ENCODE measurements at places on chromosomes 12 and 14. TPM values are rescaled to one million over a fixed set of nuclear protein-coding genes. Genes with fewer than 3 reads are reported as not detected.
A peak's percentile ranks its signal among the peaks of the same experiment; 100 is the strongest.

The CMA1 gene
- total RNA-seq, result not detected

The RFX4 gene
- not detected for total RNA-seq

The RNASE2 gene
- not detected for total RNA-seq

The KRT75 gene
- total RNA-seq, result not detected

The MYF5 gene
- total RNA-seq, result not detected

The GRIP1 gene
- 0.61 TPM for total RNA-seq

- peak overlapping the region; percentile 77 for H3K4me3 ChIP-seq
- H3K4me1 ChIP-seq, result peaks cover 20% of the 10 kb centered on the region
- DNase-seq, result peak; percentile 94
- peak overlapping the region; percentile 90 for H3K27ac ChIP-seq
Observed at GRCh38 chr14:105491366-105491973, 424 bp downstream of the TEDC1 start.

- H3K27me3 ChIP-seq, result no peaks in the 10 kb centered on the region
- peaks cover 2% of the 10 kb centered on the region for H3K36me3 ChIP-seq
- H3K27ac ChIP-seq, result peak overlapping the region; percentile 44
- DNase-seq, result no peak
- peaks cover 13% of the 10 kb centered on the region for H3K4me1 ChIP-seq
- no peak overlapping the region for H3K4me3 ChIP-seq
Observed at GRCh38 chr12:9048930-9049329, 59.6 kb downstream of the KLRG1 start.

DNA sequence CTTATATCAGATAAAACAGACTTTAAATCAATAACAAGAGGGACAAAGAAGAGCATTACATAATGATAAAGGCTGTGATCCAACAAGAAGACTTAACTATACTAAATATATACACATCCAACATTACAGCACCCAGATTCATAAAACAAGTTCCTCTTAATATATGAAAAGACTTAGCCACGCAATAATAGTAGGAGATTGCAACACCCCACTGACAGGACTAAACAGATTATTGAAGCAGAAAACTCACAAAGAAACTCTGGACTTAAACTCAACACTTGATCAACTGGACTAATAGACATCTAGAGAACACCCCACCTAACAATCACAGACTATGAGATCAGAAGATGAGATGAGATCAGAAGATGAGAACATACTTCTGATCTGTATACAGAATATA is 5.7 kb upstream of the CLEC14A start:
- no peaks in the 10 kb centered on the region for H3K36me3 ChIP-seq
- no peaks in the 10 kb centered on the region for H3K4me1 ChIP-seq
- peaks cover 10% of the 10 kb centered on the region for H3K27me3 ChIP-seq
- no peak overlapping the region for H3K27ac ChIP-seq
- no peak overlapping the region for H3K4me3 ChIP-seq
- no peak for DNase-seq

DNA sequence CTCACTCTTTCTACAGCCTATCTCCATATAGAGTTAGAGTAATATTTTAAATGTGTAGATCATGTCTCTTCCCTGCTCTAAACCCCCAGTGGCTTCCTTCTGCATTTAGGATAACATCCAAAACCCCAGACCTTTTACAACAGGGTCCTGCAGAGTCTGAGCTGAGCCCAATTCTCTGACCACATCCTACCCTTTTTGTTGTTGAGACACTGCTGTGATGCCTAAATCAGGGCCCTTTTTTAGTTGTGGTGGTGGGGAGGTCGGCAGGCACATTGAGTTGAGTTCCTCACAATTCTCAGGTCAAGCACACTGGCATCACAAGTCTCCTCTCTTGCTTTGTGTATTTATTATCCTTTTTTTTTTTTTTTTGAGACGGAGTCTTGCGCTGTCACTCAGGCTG is 1.8 kb upstream of the DDX47 start:
- H3K27me3 ChIP-seq, result no peaks in the 10 kb centered on the region
- H3K27ac ChIP-seq, result peak overlapping the region; percentile 5
- H3K36me3 ChIP-seq, result peaks cover 28% of the 10 kb centered on the region
- no peak for DNase-seq

DNA sequence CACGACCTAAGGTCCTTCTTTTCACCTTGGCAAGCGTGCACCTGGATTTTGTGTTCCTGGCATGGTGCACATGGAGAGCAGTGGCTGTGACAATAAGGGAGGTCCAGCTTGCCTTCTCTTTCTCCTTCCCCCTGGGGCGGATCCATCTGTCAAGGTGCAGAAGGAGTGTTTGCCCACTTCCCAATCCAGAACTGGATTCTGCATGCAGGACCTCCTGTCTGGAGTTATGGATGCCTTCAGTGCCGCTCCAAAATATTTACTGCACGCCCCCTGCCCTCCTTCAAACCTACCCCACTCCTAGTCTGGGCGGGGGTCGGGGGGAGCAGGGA is 192.7 kb downstream of the DPF3 start:
- DNase-seq, result no peak
- H3K27ac ChIP-seq, result no peak overlapping the region
- no peaks in the 10 kb centered on the region for H3K36me3 ChIP-seq
- no peaks in the 10 kb centered on the region for H3K27me3 ChIP-seq
- no peak overlapping the region for H3K4me3 ChIP-seq
- peaks cover 4% of the 10 kb centered on the region for H3K4me1 ChIP-seq

- peaks cover 3% of the 10 kb centered on the region for H3K4me1 ChIP-seq
- H3K36me3 ChIP-seq, result peaks cover 26% of the 10 kb centered on the region
- no peak overlapping the region for H3K4me3 ChIP-seq
- no peak for DNase-seq
- H3K27ac ChIP-seq, result no peak overlapping the region
Observed at GRCh38 chr14:65070471-65070976, 31.8 kb downstream of the MAX start.

GRCh38 chr14:87260460-87260859 is 732.5 kb downstream of the GALC start:
- no peaks in the 10 kb centered on the region for H3K36me3 ChIP-seq
- H3K27ac ChIP-seq, result no peak overlapping the region
- DNase-seq, result no peak
- no peak overlapping the region for H3K4me3 ChIP-seq

GRCh38 chr14:34111953-34112352 is 161.1 kb upstream of the EGLN3 start:
- no peaks in the 10 kb centered on the region for H3K36me3 ChIP-seq
- H3K27me3 ChIP-seq, result peaks cover 10% of the 10 kb centered on the region
- H3K4me1 ChIP-seq, result no peaks in the 10 kb centered on the region
- no peak overlapping the region for H3K27ac ChIP-seq

DNA sequence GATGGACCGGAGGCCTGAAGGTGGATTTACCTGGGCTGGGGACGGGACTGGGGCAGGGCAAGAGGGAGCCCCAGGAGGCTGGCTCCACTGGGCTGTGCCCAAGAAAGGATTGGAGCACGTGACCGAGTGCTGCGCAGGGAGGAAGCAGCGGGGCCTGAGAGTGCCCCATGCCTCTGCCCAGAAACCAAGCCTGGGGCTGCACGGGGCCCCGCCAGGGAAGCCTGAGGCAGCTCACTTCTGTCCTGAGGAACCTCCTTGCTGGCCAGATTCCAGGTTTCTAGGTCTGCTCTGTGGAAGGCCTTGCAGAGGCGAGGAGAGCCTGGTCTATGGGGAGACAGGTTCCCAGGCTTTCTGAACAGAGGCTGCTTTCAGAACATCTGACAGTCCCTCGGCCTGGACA is 10.4 kb downstream of the NGB start:
- peaks cover 5% of the 10 kb centered on the region for H3K27me3 ChIP-seq
- H3K27ac ChIP-seq, result no peak overlapping the region
- no peak for DNase-seq
- H3K36me3 ChIP-seq, result no peaks in the 10 kb centered on the region
- H3K4me1 ChIP-seq, result no peaks in the 10 kb centered on the region

- H3K36me3 ChIP-seq, result peaks cover 9% of the 10 kb centered on the region
- no peak overlapping the region for H3K27ac ChIP-seq
- peaks cover 48% of the 10 kb centered on the region for H3K4me1 ChIP-seq
- no peak for DNase-seq
Observed at GRCh38 chr14:50832935-50833630, 2.1 kb upstream of the NIN start.

- no peaks in the 10 kb centered on the region for H3K36me3 ChIP-seq
- H3K27ac ChIP-seq, result no peak overlapping the region
- no peak overlapping the region for H3K4me3 ChIP-seq
- H3K27me3 ChIP-seq, result no peaks in the 10 kb centered on the region
Observed at GRCh38 chr12:20063116-20063515, 305.2 kb upstream of the PDE3A start.

- no peaks in the 10 kb centered on the region for H3K27me3 ChIP-seq
- peaks cover 60% of the 10 kb centered on the region for H3K4me1 ChIP-seq
- peak overlapping the region; percentile 98 for H3K4me3 ChIP-seq
- peaks cover 23% of the 10 kb centered on the region for H3K36me3 ChIP-seq
- H3K27ac ChIP-seq, result no peak overlapping the region
Observed at GRCh38 chr14:95537298-95538089, 2.6 kb downstream of the GLRX5 start.
